Right forelimb (tissue), 1 donor: ENCODE measurements at places on chromosomes 2 and 18.

- DNase-seq, result no peak
Observed at GRCh38 chr2:157181234-157181633, 76.3 kb upstream of the GALNT5 start.

DNA sequence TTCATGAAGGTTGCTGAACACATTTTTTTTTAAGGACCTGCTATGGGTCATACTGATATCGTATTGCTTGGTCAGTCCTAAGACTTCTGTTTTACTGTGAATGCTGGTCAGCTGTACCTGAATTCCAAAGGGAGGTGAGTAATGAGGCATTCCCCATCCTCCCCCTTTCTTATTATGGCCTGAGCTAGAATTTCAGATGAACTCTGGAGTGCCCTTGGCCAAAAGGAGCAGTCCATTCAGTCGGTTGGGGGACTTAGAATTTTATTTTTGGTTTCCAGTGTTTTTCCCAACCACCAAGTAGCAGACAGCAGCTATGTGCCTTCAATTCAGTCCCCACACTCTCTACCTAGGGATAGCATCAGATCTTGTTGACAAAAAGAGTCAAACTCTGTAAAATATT lies 26.9 kb upstream of the PDCL3 start:
- no peak for DNase-seq

- DNase-seq, result no peak
Observed at GRCh38 chr2:49035481-49035880, 118.8 kb downstream of the FSHR start.

DNA sequence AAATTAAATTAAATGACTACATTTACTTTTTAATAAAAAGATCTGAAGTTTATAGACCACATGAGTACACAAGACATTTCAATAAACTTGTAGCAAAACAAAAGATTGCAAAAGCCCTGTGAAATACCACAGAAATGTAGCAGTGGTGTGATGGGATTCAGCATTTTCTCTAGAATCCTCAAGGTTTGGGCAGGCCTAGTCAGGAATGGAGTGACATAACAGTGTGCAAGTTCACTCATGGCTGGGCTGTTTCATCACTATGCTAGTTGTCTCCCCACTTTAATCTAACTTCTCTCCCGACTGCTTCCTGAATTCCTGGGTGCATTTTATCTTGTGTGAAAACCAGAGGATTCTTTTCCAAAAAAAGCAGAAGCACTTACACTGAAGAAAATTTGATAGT lies 1089.9 kb upstream of the DDX18 start:
- DNase-seq, result no peak

GRCh38 chr2:64504774-64505720 lies 19.1 kb upstream of the AFTPH start:
- DNase-seq, result no peak

- DNase-seq, result no peak
Observed at GRCh38 chr2:102301867-102302362, 9.4 kb upstream of the IL1RL1 start.

DNA sequence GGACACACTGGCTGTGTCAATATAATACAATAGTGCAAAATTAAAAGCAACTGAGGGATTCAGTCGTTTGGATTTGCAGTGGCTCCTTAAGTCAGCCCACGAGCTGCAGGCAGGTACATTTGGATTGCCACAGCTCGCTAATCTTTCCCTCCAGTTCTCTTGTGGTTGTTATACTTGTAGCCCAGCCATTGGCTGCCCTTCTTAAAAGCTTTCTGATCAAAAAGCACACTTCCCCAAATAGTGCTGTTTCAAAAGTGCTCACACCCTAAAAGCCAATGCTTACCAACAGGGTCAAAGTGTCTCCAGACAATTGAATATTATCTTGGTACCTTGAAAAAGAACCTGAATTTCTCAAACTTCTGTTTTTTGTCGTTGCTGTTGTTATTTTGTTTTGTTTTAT lies 404.7 kb upstream of the FAM98A start:
- DNase-seq, result no peak

DNA sequence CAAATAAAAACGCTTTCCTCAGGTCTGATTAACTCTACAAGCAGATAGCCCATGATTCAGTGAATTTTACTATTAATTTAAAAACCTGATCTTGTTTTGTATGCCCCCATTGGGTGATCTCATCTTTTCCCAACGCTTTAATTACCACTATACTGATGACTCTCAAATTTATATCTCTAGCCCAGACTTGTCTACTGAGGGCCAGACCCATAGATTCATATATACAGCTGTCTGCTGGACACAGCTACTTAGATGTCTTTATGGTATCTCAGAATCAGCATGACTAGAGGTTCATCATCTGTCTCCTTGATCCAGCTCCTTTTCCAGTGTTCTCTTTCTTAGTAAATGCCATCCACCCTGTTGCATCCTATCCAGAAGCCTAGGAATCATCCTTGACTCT lies 33.8 kb downstream of the TAF1B start:
- DNase-seq, result no peak

- DNase-seq, result no peak
Observed at GRCh38 chr2:126644630-126645191, 11.2 kb upstream of the GYPC start.

- DNase-seq, result no peak
Observed at GRCh38 chr2:23546913-23547312, 161.9 kb downstream of the KLHL29 start.

DNA sequence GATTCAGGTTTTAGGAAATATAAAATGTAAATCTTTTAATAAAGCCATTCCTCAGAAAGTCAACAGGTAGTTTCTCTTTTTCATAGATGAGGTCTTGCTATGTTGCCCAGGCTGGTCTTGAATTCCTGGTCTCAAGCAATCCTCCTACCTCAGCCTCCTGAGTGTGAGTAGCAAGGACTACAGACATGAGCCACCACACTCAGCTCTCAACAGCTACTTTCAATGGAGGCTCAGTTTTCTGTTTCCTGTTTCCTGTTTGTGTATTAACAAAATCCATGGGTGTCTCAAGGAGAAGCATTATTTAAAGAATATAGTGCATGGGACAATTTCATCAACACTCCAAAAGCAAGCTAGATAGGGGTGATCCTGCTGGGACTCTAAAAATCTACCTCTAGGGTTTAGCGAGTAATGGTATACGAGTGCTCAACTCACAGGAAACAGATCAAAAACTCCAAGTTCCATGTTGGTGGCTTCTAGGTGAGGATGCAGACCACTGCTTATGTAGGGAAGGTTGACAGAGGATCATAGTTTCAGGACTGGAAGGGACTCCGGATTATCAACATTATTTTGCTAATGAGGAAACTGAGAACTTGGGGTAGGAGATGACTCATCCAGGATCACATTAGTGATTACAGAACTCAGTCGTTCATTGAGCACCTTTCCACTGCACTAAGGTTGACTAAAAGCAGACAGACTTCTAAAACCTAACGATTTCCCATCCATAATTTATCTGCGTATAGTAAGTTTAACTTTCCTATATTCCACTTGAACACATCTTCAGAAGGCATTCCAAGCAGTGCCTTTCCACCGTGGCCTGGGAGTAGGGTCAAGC lies 61.7 kb upstream of the WIPF1 start:
- no peak for DNase-seq

GRCh38 chr2:229231328-229231868 lies 39.7 kb downstream of the PID1 start:
- DNase-seq, result no peak

DNA sequence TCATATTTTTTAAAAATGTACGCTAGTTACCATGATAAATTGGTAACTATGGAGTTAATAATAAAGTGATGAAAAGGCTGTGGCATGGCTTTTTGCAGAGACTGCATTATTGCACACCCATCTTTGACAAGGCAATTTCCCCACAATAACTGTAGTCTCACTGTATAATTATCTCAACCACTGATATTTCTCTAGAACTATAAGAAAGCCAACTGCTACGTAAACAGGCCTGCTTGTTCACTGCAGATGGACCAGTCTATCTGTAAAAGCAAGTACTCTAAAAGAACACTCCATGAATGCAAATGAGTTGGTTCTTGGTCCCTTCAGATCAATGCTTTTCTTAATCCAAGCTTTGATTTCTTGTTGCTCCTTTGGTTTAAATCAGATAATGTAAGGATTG lies 218.7 kb downstream of the RBM43 start:
- DNase-seq, result no peak

DNA sequence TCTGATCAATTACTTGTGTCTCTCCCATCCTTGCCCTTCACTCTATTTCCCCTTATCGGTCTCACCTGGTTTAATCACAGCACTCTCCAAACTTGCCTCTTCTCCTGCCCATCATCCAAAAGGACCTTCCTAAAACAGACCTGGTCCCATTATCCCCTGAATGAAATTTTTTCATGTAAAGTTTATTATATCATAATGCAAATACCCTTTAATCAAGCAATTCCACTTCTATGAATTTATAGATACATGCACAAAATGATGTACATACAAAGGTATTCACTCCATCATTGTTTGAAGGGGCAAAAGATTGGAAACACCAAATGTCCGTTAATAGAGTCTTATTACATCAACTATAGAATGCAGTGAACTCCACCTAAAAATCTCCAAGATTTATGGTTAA lies 88.1 kb upstream of the PKDCC start:
- no peak for DNase-seq

DNA sequence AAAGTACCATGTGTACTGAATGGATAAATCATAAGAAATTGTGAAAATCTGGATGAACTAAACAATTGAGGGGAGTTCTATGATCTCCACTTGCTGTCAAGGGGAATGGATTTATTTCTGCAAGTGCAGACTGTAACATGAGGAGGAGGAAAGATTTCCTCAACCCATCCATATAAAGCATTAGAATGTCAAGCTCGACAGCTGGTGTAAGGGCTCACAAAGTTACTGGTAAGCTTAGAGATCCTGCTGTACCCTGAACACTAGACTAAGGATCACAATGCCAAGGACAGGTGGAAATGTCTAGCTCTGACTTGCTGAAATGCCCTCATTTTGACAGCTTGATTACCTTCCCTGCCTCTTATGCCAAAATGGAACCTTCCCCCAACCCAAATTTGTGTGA lies 125.3 kb downstream of the TCF4 start:
- no peak for DNase-seq
